Colonic mucosa (tissue), 4 donors: ENCODE measurements at places on chromosomes 5 and 9. TPM values are rescaled to one million over a fixed set of nuclear protein-coding genes. Genes with fewer than 3 reads are reported as not detected.

Gene SLC1A1
- total RNA-seq: 25.0 TPM

DNA sequence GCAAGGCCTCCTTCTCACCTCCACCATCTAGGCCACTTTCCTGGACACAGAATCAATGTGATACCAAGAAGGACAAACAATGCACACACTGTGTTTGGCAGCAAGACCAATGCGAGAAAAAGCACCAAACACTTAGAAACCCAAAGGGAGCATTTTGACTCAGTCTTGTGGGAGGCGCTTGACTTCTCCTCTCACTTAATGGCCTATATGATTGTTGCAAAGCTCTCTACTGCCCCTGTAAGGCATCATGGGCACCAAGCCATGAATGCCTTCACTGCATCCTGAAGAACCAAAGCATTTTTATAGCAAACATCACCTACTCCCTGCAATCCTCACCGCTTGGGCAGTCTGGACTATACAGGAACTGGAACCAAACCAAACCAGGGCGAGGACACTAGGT, 57.5 kb downstream of the CDH6 start:
- DNase-seq: no peak

DNA sequence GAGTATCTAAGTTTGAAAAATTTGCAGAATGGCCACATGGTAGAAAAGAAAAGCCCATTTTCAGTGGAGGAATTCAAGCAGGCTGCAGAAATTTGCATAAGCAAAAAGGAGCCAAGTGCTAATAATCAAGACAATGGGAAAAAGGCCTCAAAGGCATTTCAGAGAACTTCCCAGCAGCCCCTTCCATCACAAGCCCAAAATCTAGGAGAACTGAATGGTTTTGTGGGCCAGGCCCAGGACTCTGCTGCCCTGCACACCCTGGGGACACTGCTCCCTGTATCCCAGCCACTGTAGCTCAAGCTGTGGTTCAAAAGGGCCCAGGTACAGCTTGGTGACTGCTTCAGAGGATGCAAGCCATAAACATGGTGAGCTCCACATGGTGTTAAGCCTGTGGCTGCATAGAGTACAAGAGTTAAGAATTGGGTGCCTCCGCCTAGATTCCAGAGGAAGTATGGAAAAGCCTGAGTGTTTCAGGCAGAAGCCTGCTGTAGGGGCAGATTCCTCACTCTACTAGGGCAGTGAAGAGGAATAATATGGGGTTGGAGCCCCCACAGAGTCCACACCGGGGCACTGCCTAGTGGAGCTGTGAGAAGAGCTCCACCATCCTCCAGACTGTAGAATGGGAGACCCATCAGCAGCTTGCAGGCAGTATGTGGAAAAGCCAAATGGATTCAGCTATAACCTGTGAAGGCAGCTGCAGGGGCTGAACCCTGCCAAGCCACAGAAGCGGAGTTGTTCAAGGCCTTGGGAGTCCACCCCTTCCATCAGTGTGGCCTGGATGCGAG, 720.7 kb upstream of the CTNND2 start:
- no peak for DNase-seq

Gene GPR107
- 42.2 TPM for total RNA-seq

- no peak for DNase-seq
These were observed 197.1 kb downstream of the NR3C1 start for GRCh38 chr5:143206196-143207053.

DNA sequence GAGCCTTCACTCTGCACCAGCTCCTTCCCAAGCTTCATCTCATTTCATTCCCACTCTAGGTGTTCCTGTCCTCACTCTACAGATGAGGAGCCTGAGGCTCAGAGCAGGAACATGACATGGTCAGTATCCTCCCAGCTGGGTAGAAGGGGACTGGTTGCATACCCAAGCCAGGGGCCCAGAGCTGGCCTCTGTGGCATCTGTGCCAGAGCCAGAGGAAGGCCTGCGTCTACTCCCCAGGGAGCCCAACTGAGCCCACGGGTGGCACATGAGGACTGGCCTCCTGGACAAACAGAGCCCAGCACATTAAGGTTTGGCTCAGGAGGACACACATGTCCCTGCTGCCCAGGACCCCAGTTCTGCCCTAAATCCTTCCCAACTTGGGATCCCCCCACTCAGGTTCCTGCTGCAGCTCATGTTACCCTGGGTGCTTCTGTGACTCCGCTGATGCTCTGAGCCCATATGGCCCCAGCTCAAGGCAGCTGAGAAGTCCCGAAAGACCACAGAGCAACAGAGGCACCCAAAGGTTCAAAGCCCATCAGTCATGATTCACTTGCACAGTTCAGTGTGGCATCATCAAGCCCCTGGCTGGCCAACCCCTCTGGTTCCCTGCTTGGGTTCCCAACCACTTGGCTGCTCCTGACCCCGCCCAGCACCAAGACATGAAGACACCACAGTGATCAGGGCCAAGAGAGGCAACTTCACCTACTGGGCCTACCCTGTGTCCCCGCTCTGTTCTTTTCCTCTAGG, 8.5 kb upstream of the NEURL1B start:
- no peak for DNase-seq

Gene SARDH
- 0.66 TPM for total RNA-seq

DNA sequence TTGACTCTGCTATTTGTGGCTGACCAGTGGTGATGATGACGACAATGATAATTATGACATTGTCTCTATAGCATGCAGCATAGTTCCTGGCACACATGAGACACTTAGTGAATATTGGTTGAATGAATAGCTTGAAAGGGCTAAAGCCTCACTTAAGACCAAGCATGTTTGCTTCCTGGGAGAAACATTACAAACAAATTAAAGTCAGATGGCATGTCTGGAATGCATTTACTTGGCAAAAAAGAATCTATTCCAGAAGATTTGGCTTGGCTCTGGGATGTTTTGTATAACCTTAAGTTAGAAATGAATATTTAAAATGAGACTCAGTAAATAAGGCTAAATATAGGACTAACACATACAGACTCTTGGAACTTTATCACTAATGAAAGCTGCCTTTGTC, 21.6 kb downstream of the GAS1 start:
- DNase-seq: no peak

- no peak for DNase-seq
These were observed 136.2 kb downstream of the DEPDC1B start for GRCh38 chr5:60563696-60564324.

Gene SPINK5
- total RNA-seq: 29.0 TPM
